ENCODE measurements at places on chromosomes 12 and 14. TPM values are rescaled to one million over a fixed set of nuclear protein-coding genes. Genes with fewer than 3 reads are reported as not detected.
A peak's percentile ranks its signal among the peaks of the same experiment; 100 is the strongest.

GSC gene
- total RNA-seq = 0.10 TPM

CLEC2B gene
- total RNA-seq = not detected

CLEC4C gene
- total RNA-seq = not detected

ARL6IP4 gene
- total RNA-seq = 144 TPM

KLRK1 gene
- total RNA-seq = not detected

TAS2R9 gene
- 0.16 TPM for total RNA-seq

GPRC5D gene
- total RNA-seq = not detected

MANSC4 gene
- total RNA-seq = not detected

DNA sequence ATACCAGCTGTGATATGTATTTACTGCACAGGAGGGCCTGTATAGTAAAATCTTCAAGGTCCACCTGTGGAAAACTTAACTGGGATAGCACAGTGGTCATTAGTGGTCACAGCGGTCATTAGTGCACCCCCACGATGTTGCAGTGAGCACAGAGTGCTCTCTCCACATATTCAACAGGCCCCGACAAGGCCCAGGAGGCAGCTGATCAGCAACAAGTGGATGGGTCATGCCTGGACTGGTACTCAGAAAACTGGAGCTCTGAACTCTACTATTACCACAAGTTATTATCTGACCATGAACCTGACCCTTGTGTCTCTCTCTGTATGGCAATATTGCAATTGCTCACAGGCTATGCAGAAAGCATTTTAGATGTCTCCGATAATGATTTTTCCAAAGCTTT is 129.5 kb downstream of the SLC35F4 start:
- H3K4me3 ChIP-seq = no peak overlapping the region
- no peaks in the 10 kb centered on the region for H3K4me1 ChIP-seq
- H3K36me3 ChIP-seq = no peaks in the 10 kb centered on the region
- no peak overlapping the region for H3K27ac ChIP-seq

- H3K36me3 ChIP-seq = no peaks in the 10 kb centered on the region
- H3K27ac ChIP-seq = no peak overlapping the region
- DNase-seq = no peak
- H3K4me3 ChIP-seq = no peak overlapping the region
These were observed 24.6 kb downstream of the SRRM4 start for GRCh38 chr12:119005913-119006312.

DNA sequence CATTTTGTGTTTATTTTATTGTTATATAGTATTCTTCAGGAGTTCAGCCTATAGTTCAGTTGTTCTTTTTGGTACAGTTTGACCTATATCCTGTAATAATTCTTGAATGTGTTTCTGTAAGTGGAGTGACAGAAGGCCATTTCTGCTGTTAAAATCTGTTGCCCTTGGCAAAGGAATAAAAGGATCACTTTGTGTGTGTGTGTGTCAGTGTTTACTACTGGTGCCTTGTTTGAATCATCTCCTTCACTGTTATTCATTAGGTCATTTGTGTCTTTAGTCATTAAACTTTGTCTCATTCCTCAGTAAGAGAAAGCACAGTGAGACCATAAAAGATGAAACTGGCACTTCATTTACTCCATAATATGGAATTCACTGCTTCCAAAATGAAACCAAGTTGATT is 130.7 kb downstream of the TMTC2 start:
- H3K4me1 ChIP-seq = no peaks in the 10 kb centered on the region
- DNase-seq = no peak
- H3K4me3 ChIP-seq = no peak overlapping the region
- no peaks in the 10 kb centered on the region for H3K27me3 ChIP-seq
- no peaks in the 10 kb centered on the region for H3K36me3 ChIP-seq

DNA sequence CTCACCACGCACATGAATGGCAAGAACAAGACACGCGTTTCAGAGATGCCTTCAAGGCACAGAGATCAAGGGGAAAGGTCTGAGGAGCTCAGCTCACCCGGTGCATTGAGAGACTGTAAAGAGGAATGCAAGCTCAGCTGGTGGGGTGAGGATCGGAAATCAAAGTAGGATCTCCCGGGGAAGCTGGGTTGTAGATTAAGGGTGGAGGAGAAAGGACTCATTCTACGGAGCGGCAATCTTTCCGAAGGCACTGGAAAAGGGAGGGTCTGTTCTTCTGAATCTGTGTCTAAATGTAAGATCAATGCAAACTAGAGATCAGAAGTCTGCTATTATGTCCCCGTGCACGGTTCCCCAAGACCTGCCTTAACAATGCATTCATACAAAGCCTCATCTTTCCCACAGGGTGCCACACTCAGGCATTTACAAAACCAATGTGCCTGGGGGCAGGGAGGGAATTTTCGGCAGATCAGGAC is 41.6 kb upstream of the PYGL start:
- no peaks in the 10 kb centered on the region for H3K27me3 ChIP-seq
- H3K4me1 ChIP-seq = no peaks in the 10 kb centered on the region
- H3K4me3 ChIP-seq = no peak overlapping the region
- no peak for DNase-seq
- H3K27ac ChIP-seq = no peak overlapping the region

DNA sequence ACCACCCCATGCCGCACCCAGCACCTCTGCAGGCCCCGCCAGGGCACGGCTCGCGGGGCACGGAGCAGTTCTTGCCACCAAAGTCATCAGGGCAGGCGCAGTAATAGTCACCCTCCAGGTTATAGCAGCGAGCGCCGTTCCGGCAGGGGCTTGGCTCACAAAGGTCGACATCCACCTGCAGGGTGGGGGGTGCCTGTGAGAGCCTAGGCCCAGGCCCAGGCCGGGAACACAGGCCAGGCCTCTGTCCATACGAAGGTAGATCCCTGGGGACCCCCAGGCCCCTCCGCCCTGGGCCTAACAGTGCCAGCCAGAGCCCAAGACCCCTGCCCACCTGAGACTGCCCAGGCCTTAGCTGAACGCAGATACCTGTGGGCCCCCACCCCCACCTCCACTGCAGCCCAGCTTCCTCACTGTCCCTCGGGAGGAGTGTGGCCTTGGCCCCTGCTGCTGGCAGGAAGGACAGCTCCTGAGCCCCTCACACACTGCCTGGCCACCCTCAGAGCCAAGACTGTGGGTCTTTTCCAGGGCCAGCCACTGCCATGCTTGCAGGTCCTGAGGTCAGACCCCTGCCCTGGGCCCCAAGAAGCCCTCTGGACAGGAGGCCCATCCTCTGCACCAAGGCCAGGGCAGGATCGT is 19.3 kb downstream of the JAG2 start:
- H3K36me3 ChIP-seq = peaks cover 20% of the 10 kb centered on the region
- DNase-seq = no peak

- H3K4me3 ChIP-seq = no peak overlapping the region
- no peaks in the 10 kb centered on the region for H3K27me3 ChIP-seq
- no peak for DNase-seq
- no peak overlapping the region for H3K27ac ChIP-seq
These were observed 27.1 kb downstream of the ALDH1L2 start for GRCh38 chr12:105057174-105057573.

- peaks cover 22% of the 10 kb centered on the region for H3K4me1 ChIP-seq
- no peak overlapping the region for H3K4me3 ChIP-seq
- H3K27me3 ChIP-seq = no peaks in the 10 kb centered on the region
- peaks cover 20% of the 10 kb centered on the region for H3K36me3 ChIP-seq
These were observed 1.1 kb upstream of the GNB3 start for GRCh38 chr12:6839482-6840201.

- no peak for DNase-seq
- H3K4me1 ChIP-seq = peaks cover 6% of the 10 kb centered on the region
- no peak overlapping the region for H3K4me3 ChIP-seq
These were observed 19.0 kb downstream of the TAOK3 start for GRCh38 chr12:118353721-118354120.

DNA sequence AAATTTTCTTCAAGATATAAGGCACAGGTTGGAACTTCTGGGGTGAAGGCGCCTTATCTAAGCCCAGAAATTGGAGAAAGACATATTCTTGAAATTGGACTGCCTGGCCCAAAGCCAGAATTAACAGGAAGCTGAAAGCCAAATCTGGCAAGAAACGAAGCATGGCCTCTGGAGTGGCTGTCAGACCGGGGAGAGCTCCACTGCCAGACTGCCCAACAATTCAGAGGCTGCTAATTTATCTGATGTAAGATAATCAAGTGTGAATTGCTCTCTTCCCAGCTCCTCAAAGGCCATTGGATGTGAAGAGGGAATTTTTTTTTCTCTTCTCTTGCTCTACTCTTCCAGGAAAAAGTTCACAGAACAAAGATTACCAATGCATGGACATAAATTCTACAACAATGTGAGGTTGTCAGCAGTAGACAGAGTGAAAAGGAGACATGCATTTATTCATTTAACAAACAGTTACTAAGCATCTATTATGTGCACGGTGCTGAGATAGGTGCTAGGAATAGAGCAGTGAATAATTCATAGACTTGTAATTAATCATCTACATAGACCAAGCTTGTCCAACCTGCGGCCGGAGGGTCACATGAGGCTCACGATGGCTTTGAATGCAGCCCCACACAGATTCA is at the start of gene GDF3:
TSS of gene GDF3 (minus strand) at position 210 of the 632 bp plus-strand sequence. CDS start at position 163, 47 bp downstream.
- no peaks in the 10 kb centered on the region for H3K27me3 ChIP-seq
- no peaks in the 10 kb centered on the region for H3K36me3 ChIP-seq
- DNase-seq = no peak
- H3K4me3 ChIP-seq = no peak within 1 kb of the TSS

DNA sequence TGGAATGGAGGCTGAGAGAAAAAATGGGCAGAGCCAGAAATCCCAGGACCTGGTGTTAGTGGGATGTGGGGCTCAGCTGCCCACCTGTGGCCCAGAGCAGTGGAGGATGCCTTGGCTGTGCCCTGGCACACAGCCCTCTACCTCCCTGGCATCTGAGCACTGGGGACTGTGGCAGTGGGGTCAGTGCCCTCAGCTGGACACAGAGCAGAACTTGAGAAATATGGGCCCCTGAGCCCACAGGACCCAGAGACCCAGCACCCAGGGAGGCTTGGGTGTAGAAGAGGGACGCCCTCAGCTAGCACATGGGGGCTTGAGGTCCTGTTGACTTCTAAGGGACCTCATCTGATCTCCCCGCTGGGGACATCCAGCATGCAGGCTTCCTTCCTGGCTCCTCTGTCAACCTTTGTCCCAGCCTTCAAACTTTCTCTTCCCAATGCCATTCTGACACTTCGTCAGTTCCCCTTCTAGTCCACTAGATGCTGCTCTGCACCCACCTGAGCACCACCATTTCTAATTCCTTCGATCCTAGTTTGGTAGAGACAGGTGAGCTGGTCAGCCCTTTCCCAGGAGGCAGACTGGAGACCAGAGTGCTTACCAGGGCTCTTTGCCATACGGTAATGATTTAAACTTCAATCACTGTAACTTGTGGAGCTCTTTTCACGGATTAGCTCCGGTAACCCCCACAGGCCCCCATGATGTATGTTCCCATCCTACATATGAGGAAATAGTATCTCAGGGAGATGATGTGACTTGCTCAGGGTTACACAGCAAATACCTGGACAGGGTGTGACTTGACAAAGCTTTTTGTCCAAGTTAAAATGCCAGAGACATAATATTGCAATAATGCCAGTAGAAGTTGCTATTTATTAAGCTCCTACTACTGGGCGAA is 143.7 kb downstream of the ASCL4 start:
- no peaks in the 10 kb centered on the region for H3K36me3 ChIP-seq
- H3K27me3 ChIP-seq = no peaks in the 10 kb centered on the region
- H3K4me3 ChIP-seq = no peak overlapping the region
- no peak overlapping the region for H3K27ac ChIP-seq

DNA sequence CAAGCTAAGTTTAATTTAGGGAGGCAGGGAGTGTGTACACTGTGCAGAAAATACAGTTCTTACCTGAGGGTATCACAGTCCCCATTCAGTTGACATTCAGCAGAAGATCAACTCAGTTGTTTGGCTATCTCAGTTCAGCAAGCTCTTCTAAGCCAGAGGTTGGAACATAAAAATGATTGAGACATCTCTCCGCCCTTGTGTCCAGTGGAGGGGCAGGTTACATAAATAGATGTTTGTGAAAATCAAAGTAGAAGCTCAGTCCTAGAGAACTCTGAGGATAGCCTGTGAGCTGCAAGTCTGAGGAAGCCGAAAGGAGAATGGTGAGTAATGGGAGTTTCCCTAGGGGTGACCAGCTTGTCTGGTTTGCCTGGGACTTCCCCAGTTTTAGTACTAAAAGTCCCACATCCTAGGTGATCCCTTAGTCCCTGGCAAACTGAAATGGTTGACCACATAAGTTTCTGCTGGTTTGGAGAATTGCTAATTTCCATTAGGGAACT is 251.4 kb upstream of the ATP2B1 start:
- H3K27ac ChIP-seq = no peak overlapping the region
- DNase-seq = no peak
- H3K4me3 ChIP-seq = no peak overlapping the region
- no peaks in the 10 kb centered on the region for H3K27me3 ChIP-seq

GRCh38 chr14:69055999-69056788 is 77.1 kb upstream of the ACTN1 start:
- DNase-seq = no peak
- no peaks in the 10 kb centered on the region for H3K27me3 ChIP-seq
- H3K4me3 ChIP-seq = no peak overlapping the region
- H3K36me3 ChIP-seq = peaks cover 37% of the 10 kb centered on the region
- no peak overlapping the region for H3K27ac ChIP-seq

DNA sequence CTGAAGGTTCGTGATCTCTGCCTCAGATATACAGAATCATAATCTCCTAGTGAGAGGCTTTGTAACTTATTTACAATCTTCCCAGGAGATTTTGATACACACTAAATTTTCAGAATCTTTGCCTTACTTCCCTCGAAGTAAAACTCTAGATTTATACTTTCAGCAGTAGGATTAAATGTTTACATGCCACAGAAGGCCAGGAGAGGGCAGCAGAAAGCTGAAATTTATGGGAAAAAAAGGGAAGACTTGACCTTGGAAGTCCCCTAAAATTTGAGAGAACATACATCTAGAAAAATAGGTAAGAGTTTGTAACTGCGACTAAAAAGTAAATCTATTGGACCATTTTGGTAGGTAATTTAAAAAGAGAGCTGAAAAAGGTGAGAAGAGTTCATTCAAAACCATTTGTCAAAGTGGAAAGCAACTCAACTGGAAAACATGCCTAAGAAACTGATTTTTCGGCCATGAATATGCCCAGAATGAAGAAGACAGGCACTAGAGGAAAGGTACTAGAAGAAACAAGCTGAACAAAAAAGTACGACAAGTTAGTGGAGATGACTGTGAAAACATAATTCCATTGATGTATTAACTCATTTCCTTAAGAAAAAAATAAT is 242.0 kb upstream of the MDGA2 start:
- H3K4me3 ChIP-seq = no peak overlapping the region
- H3K27me3 ChIP-seq = no peaks in the 10 kb centered on the region
- DNase-seq = peak; percentile 67
- H3K27ac ChIP-seq = no peak overlapping the region
- no peaks in the 10 kb centered on the region for H3K36me3 ChIP-seq
- H3K4me1 ChIP-seq = no peaks in the 10 kb centered on the region

DNA sequence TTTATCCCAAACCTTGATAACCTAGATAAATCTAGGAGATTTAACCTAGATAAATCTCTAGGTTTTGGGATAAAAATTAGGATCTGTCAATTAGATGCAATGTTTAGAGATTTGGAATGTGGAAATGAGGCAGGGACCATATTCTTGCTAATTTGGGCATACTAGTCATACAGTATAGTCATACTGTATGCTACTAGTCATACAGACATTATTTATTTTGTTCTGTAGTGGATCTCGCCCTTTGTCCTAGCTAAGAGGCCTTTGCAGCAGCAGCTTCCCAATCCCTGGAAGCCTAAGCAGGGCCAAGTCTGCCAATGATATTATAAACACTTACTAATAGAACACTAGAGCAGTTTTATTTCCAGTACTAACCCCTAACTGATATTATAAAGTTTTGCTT is 136.4 kb downstream of the CEP128 start:
- H3K4me1 ChIP-seq = no peaks in the 10 kb centered on the region
- no peaks in the 10 kb centered on the region for H3K27me3 ChIP-seq
- 0 out of 2 replicates have a peak, but pooled peaks cover 2% of the 10 kb centered on the region for H3K36me3 ChIP-seq
- H3K4me3 ChIP-seq = no peak overlapping the region
- H3K27ac ChIP-seq = no peak overlapping the region
- DNase-seq = no peak
